Tibial nerve (tissue), 4 donors: ENCODE measurements at places on chromosomes 3 and 15. TPM values are rescaled to one million over a fixed set of nuclear protein-coding genes. Genes with fewer than 3 reads are reported as not detected.
A peak's percentile ranks its signal among the peaks of the same experiment; 100 is the strongest.

The SCN11A gene
- 0.21 TPM for total RNA-seq

DNA sequence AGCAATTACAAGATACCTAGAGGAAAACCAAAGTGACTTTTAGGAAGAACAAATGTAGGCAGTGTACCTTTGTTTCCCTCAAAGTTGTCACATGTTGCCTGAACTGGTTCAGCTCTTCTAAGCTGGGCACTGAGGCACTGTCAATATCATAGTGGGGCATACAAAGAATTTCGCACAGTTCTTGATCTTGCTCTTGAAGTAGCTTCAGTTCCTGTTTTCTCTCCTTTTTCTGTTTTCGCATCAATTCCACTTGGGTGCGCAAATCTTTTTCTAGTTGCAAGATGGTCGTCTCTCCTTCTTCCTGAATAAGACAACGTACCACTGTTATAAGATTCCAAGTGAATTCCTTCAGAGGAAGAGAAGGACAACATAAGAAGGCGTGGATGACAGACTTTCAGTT is 12.7 kb downstream of the PRC1 start:
- DNase-seq, result no peak

DNA sequence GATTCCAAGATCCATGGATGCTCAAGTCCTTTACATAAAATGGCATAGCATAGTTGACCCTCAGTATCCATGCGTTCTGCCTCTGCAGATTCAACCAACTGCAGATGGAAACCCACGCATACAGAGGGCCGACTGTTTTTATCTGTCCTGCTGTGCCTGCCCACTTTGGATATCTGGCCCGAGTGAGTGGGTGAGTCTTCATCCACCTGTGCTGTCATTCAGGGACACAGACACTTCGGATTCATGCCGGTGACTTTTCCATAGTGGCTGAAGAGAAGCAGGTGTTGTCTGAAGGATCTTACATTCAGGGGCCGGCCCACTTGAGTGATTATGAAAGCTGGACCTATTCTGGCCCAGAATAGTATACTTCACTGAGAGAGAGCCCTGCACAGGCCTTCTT is 85.1 kb downstream of the RYR3 start:
- DNase-seq, result no peak

- DNase-seq, result no peak
These were observed 7.4 kb upstream of the SNX22 start for GRCh38 chr15:64144192-64144564.

- DNase-seq, result no peak
These were observed 280.4 kb downstream of the CD47 start for GRCh38 chr3:107810171-107811071.

The NCK1 gene
- 38.9 TPM for total RNA-seq

DNA sequence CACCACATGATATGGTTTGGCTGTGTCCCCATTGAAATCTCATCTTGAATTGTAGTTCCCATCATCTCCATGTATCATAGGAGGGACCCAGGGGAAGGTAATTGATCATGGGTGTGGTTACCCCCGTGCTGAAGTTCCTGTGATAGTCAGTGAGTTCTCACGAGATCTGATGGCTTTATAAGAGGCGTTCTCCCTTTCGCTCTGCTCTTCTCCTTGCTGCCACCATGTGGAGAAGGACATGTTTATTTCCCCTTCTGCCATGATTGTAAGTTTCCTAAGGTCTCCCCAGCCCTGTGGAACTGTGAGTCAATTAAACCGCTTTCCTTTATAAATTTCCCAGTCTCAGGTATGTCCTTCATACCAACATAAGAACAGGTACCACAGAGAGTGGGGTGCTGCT is 21.9 kb downstream of the OSTN start:
- DNase-seq, result no peak

The ARL14 gene
- not detected for total RNA-seq

DNA sequence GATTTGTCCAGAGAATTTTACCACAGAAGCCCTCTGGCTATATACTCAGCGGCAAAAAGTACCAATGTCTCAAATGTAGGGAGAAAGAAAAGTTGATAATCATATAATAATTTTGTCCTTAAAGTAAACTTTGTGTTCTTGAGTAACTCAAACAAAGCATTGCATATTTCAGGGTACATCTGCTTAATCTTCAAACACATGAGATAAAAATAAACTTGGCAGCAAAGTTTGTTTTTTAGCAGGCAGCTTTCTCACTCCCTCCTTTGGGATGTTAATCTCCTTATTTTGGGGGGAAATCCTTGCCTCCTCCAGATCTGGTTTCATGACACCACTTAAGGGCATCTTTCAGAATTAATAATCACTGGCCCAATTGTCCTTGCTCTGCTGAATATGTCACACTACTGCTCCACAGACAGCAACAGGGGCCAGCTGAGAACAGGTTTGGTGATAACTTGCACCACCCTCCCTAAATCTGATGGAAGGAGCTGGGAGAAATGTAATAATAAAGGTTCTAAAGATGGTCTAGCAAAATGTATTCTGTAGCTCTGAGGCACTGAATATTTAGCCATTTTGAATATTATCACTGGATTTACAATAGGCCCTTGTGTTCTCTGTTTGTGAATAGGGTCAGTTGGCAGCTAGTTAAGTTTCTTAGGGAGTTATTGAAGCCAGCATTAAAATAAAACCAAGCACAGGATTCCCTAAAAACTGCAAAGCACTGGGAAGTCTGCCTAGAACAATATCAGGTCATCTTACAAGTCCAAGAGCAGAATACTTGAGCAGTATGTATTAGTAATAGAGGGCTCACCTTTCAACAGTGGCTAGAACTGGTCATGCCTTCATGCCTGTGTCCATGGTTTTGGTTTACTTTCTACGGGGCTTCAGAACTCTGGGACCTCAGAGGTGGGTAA is 79.2 kb downstream of the EFL1 start:
- no peak for DNase-seq

The POPDC2 gene
- total RNA-seq, result 3.3 TPM

The GTF2A2 gene
- total RNA-seq, result 13.1 TPM

GRCh38 chr15:67545864-67546263 is 3.4 kb downstream of the MAP2K5 start:
- DNase-seq, result no peak

The SNTN gene
- total RNA-seq, result not detected

- no peak for DNase-seq
These were observed 135.0 kb upstream of the PRICKLE2 start for GRCh38 chr3:64360280-64360679.

GRCh38 chr3:160126761-160127160 is 98.5 kb upstream of the C3orf80 start:
- no peak for DNase-seq

DNA sequence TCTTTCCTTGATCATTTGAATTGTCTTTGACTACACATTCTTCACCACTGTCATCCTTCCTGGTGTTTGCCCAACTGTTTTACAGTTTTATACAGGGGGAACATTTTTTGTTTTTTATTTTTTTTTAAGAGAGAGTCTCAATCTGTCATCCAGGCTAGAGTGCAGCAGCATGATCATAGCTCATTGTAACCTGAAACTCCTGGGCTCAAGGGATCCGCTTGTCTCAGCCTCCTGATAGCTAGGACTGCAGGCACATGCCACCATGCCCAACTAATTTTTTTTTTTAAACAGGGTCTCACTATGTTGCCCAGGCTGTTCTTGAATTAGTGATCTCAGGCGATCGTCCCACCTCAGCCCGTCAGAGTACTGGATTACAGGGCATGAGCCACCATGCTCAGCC is 222.6 kb downstream of the BBX start:
- DNase-seq, result no peak

- no peak for DNase-seq
These were observed 110.8 kb downstream of the VGLL4 start for GRCh38 chr3:11532931-11533391.

The TRMT10C gene
- 12.6 TPM for total RNA-seq

The MINDY4B gene
- total RNA-seq, result not detected

- DNase-seq, result no peak
These were observed 263.8 kb upstream of the UBE2E2 start for GRCh38 chr3:22939349-22939748.

The OSBPL10 gene
- 73.6 TPM for total RNA-seq

The SGO1 gene
- 0.87 TPM for total RNA-seq

The GABRB3 gene
- 2.1 TPM for total RNA-seq

The PPARG gene
- 64.2 TPM for total RNA-seq

The KCNAB1 gene
- 11.4 TPM for total RNA-seq

GRCh38 chr3:39513791-39514369 is 46.4 kb downstream of the MOBP start:
- no peak for DNase-seq

DNA sequence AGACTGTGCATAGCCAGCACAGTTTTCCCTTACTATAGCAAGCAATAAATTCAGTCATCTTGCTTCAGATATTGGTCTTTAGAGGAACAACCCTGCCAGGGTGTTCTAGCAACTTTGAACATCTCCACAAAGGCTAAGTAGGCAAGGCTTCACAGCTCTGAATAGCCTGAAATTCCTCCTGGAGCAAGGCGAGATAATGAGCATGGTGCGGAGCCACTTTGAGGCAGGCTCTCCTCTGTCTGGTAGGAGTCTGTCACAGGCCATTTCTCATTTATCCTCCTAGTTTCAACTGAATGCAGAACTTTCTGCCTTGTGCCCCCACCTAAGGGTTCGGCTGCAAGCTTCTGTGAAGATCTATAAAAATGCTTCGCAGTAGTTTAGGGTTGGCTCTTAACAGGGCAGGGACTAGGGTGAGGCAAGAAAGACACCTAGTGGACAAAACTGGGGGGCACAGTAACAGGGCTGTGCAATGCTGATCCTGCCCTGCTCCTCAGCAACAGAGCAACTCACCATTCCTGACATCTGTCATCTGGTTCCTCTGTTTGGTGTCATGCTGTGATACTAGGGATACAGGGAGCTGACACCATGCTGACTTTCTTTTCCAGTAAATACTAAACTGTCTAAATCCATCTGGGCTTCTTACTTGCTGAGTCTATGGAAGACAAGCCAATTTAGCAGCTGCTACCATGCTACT is 16.6 kb upstream of the EHHADH start:
- no peak for DNase-seq

DNA sequence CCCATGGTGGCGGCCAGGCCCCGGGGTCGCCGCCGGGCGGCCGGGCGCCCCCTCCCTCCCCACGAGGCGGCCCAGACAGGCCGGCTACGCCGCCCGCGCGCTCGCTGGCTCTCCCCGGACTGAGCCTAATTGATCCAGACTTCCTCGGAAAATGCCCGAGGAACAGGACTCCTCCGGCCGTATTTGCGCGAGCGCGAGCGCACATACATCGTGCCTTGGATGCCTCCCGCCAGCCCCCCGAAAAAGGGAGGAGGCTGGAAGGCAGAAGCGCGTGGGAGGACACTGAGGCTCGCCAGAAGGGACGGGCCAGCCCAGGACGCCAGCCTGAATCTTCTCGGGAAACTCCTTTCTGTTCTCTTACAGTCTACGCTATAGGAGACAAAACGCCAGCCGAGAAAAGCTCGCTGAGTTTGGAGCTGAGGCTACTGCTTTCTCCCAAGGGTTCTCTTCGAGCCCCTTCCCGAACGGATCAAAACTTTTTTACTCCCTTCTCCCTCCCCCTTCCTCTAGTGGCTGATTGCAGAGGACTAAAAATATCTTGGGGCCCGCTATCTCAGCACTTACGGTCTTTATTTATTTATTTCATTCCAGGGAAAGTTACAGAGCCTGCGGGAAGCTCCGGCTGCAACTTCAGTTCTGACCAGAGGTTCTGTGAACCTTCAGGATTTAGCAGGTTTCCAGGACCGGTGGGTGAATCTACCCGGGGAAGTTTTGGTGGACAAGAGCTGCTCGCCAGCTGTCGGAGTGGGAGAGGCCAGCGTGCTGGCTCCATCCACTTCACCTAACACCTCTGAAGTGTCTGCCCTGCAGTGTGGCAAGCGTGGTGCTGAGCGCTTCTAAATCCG is at the start of gene PDZRN3:
PDZRN3 (minus strand) TSS at position 121 of the 845 bp plus-strand sequence.
- DNase-seq, result peak; percentile 48

GRCh38 chr3:125357032-125357658 is 18.0 kb downstream of the ZNF148 start:
- DNase-seq, result peak; percentile 25

- DNase-seq, result no peak
These were observed 140.4 kb upstream of the ATP2B2 start for GRCh38 chr3:10645800-10646199.

The MESP2 gene
- not detected for total RNA-seq

DNA sequence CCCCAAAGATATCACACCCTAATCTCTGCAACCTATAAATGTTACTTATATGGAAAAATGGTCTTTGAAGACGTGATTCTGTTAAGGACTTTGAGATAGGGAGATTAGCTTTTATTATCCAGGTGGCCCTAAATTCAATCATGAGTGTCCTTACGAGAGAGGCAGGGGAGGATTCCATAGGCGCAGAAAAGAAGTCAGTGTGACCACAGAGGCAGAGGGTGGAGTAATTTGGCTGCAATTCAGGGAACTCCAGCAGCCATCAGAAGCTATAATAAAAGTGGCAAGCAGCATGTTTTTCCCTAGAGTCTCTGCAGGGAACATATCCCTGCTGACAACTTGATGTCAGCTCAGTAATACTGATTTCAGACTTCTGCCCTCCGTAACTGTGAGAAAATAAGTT is 315.2 kb upstream of the ROBO2 start:
- no peak for DNase-seq

GRCh38 chr3:186997473-186997939 is 67.2 kb downstream of the ST6GAL1 start:
- DNase-seq, result no peak

GRCh38 chr15:99522288-99522687 is 43.5 kb upstream of the MEF2A start:
- DNase-seq, result no peak

GRCh38 chr15:50871832-50872231 is 36.7 kb upstream of the AP4E1 start:
- no peak for DNase-seq

The ARRDC4 gene
- 64.5 TPM for total RNA-seq

The ZDHHC3 gene
- 98.4 TPM for total RNA-seq

GRCh38 chr3:62248734-62249483 is 124.4 kb downstream of the FEZF2 start:
- DNase-seq, result no peak

The SI gene
- total RNA-seq, result not detected

DNA sequence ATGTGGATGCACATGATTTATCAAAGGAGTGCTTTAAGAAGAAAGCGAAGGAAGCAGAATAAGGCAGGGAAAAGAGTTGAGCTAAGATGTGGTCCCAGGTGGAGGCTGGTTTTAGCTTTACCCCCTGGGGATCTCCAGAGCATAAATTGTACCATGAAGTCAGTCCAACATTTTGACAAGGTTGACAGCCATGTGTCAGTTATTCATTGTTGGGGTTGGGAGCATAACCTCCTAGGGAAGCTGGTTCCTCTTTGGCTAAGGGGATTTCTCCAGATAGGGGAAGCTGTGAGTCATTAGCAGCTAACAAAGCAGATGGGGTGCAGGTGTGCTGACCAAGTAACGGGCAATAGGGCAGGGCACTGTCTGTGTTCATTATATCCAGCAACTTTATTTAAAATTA is 123.7 kb upstream of the IGSF10 start:
- DNase-seq, result no peak

The CKMT1A gene
- not detected for total RNA-seq

DNA sequence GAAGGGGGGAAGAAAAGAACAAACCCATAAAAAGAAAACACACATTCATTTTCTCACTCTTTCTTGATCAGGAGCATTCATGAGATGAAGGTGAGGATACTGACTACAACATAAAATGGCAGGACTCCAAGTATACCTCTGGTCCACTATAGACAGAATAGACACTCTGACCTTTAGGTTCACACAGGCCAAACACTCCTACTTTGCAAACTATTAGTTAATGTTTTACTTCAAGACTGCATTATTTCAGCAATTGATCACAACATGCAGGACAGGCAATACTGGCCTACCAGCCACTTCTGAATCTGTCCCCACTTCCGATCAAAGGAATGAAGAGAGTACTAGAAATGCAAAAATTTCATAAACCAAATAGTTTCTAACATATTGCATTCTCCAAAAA is 47.0 kb downstream of the LRRFIP2 start:
- no peak for DNase-seq

- no peak for DNase-seq
These were observed 35.6 kb downstream of the AMOTL2 start for GRCh38 chr3:134338516-134339261.

The CDV3 gene
- total RNA-seq, result 86.0 TPM
